Stimulated activated CD4-positive, alpha-beta T cell treated with anti-CD3 and anti-CD28 coated beads, Interleukin-2, amount 100 ng/mL, for 24 hours (primary cell): ENCODE measurements at places on chromosomes 3 and 15.

DNA sequence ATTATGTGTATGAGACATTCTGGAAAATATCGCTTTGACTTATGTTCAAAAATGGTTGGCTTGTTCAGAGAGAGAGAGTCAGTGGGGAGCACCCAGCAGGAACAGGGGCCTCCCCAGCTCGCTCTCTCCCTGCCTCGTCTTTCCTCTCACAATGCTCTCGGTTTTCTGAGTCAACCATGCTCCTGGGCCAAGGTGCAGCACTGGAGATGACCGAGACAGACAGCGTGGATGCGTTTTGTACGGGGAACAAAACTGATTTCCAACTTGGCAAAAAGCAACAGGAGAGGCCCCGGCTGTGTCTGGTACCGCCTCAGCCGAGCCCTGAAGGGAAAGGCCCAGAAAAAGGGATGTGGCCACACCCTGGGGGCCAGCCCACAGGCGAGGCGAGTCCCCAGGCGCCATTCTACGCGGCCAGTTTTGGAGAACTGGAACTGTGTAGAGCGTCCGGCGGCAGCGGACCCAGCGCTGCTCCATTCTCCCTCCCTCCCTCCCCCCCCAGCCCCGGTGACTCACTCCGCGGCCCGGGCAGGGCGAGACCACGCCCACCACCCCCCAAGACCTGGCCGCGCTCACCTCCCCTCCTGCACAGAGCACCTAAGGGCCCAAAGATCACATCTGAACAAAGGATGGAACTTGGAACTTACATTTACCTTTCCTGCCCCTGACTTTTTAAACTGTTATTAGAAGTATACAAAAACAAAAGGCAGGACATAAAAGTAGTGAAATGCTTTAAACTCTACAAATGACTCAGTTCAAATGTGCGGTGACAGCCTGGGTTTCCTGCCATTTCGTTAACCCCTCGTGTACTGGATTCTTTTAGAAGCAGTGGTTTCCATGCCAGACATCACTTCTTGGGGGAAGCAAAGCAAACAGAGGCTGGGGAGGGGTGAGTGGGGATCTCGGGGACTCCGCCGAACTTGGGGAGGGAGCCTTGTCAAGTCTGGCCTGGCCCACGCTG lies 12.7 kb downstream of the ATP10A start:
- DNase-seq = peak; percentile 78

GRCh38 chr15:68384451-68385239 lies 47.3 kb downstream of the ITGA11 start:
- DNase-seq = no peak

GRCh38 chr3:170908235-170909116 lies at the start of gene EIF5A2:
TSS of gene EIF5A2 (minus strand) at chr3:170908637. CDS start at chr3:170907806, 831 bp downstream.
- peak; percentile 96 for DNase-seq

DNA sequence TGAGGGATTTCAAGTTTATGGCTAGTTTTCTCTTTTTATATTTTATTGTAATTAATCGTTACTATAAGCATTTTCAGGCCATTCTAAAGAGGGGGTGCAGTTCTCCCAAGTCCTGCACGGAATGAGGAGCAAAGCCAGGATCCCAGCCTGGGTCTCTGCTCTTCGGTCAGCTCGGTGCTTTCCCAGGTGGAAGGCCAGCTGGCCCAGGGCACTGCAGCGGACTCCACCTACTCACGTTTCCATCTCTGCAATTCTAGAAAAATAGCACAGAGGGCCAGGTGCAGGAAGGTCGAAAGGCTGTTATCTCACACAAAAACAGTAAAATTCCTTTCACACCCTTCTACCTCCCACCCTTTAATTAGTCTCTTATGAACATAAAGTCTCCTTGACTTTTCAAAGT lies 59.5 kb upstream of the HES1 start:
- DNase-seq = no peak

DNA sequence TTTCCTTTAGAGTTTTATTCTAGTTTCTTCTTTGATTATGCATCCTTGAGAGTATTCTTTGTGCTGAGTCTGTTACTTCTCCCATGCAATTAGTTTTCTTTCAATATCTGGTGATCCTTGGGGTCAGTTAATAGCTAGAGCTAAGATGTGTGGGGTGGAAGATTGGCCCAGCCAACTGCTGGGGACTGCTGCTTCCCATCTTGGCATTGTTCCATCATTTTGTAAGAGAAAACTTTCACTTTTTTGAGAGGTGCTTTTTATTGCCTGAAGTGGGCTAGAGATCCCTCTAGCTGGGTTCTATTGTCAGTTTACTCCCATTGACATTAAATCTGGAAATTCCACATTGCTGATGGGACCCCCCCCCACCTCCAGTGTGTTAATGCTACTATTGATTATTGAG lies 15.4 kb downstream of the BCL2L10 start:
- no peak for DNase-seq

- no peak for DNase-seq
These were observed 37.3 kb upstream of the FXR1 start for GRCh38 chr3:180875124-180875698.

DNA sequence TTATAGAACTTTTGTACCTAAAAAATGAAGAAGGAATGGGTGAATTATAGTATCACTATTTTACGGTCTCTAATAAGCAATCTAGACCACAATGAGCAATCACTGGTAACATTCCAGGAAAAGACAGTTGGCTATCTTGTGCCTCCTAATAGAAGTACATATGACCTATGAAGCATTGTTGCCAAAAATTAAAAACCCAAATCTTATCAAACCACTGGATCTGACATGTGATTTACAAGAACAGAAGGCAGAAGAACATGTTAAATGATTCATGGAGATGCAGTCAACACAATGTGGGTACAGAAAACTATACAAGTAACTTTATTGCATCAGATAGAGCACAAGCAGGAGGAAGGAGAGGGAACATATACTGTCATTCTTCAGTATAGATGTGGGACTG lies 14.5 kb upstream of the HYKK start:
- no peak for DNase-seq

DNA sequence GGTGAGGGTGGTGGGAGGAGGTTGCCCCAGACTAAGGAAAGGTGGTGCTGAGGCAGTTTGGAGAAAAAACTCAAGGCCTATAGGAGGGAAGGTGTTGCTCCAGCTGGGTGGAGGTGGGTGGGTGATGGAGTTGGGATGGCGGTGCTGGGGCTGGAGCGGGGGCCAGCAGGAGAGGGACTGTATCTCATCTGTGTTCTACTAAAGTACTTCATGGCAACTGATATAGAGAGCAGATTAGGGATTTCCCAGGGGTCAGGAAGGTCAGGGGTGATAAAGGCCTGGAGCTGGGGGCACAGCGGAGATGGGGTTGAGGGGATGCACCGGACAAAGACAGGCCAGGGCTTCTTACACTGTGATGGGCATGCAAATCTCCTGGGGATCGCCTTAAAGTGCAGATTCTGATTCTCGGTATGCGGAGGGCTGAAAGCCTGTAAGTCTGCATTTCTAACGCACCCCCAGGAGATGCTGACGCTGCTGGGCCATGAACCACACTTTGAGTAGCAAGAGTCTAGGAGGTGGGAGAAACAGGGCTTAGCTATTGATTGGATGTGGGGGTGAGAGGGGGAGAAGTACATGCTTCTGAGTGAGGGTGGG lies 4.2 kb downstream of the KLHL40 start:
- no peak for DNase-seq

DNA sequence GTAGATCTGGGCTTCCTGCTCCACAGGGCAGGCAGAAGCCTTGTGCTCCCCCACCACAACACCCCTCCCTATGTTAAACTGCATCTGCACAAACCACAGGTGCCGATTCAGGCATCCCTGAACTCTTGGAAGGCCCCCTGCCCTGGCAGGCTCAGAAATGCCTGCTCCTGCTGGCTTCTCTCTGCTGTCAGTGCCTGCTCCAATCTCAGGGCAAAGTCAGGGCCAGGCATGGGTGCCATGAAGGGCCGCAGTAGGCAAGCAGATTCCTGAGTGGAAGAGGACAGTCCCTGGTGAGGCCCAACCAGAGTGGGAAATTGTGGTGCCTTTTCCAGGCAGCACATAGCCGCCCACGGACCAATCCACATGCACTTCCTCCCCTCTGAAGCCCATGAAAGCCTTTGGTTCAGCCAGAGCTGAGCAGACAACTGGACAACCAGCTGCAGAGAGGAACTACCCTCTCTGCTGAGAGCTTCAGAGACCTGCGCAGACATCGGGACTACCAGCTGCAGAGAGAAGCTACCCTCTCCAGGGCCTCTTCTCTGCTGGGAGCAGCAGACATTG lies 13.6 kb downstream of the PRR20G start:
- DNase-seq = no peak

- no peak for DNase-seq
These were observed 42.1 kb upstream of the EPHB1 start for GRCh38 chr3:134752761-134753461.

DNA sequence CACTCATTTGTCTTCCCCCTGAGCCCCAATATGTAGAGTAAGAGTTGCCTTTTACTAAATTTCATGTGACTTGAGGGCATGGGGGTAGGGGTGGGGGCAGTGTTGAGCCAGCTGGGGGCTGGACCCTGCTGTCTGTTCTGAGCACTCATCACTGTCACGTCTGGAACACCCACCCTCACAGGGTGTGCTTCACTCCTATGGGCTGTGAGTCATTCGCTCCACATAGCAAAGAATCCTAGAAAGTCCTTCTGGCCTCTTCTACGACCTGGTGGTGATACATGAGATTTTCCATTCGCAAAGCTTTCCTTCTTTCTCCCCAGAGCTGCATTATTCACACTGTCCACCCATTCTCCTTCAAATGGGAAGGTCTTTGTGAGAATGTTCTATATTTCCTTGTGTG lies 43.6 kb upstream of the MGLL start:
- no peak for DNase-seq

GRCh38 chr3:146577662-146578061 lies 27.5 kb downstream of the PLSCR5 start:
- peak; percentile 22 for DNase-seq

DNA sequence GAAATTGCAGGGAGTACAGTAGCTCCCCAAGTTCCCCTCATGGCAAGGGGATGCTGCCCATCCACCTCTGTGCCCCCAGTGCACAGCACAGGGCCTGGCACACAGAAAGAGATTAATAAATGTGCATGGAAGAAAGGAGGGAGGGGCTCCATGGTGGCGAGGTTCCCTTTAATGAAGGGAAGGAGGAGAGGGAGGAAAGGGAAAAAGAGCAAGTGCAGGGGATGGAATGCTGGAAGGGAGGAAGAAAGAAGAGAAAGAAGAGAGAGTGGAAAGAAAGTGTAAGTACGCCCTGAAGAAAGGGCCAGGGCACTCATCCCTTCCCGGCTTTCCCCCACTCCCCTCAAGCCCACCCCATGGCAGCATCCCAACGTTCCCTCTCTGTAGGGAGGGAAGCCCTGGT lies 1.5 kb upstream of the VIPR1 start:
- no peak for DNase-seq
